Activated CD8-positive, alpha-beta T cell treated with anti-CD3 and anti-CD28 coated beads for 36 hours (primary cell): ENCODE measurements at places on chromosomes 11 and 22. TPM values are rescaled to one million over a fixed set of nuclear protein-coding genes. Genes with fewer than 3 reads are reported as not detected.

- no peak overlapping the region for H3K4me3 ChIP-seq
- DNase-seq: no peak
Measured at GRCh38 chr22:45006964-45007390, 2.8 kb downstream of the PHF21B start.

DNA sequence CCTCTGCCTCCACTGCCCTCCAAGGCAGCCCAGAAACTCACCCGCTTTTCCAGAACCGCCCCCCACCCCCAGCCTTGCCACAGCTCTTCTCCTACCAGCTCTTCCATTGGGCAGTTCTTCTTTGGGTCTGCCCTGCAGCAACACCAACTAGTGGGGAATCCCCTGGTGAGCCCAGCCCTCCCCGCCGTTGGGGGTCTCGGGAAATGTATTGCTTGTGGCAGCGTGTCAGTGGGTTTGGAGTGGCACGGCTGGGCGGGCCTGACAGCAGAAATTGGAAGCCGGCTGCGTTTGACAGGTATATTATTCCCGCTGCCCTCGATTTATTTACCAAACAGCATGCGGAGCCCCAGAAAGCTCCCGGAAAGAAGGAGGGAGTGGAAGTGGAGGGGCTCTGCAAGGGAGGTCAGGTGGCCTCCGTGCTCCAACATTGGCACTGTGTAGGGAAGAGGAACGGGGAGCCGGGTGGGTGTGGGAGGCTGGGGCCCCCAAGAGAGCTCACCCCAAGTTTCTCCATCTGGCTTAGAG is 65.2 kb upstream of the NECTIN1 start:
- H3K36me3 ChIP-seq: no peaks in the 10 kb centered on the region
- no peak overlapping the region for H3K4me3 ChIP-seq
- H3K27ac ChIP-seq: no peak overlapping the region

- no peaks in the 10 kb centered on the region for H3K36me3 ChIP-seq
- no peak overlapping the region for H3K27ac ChIP-seq
- DNase-seq: no peak
- no peaks in the 10 kb centered on the region for H3K27me3 ChIP-seq
- no peak overlapping the region for H3K4me3 ChIP-seq
Measured at GRCh38 chr11:90774727-90775566, 552.1 kb upstream of the CHORDC1 start.

GRCh38 chr11:65226103-65226442 is 35.7 kb upstream of the POLA2 start:
- H3K27me3 ChIP-seq: peaks cover 19% of the 10 kb centered on the region
- H3K36me3 ChIP-seq: no peaks in the 10 kb centered on the region
- H3K27ac ChIP-seq: no peak overlapping the region
- H3K4me1 ChIP-seq: peaks cover 7% of the 10 kb centered on the region

TSPAN32 gene
- 3.1 TPM for total RNA-seq

MS4A4A gene
- not detected for total RNA-seq

OR9G4 gene
- total RNA-seq: not detected

LYVE1 gene
- not detected for total RNA-seq

KIRREL3 gene
- not detected for total RNA-seq
